IPS DF 6.9 (cell line): ENCODE measurements at places on chromosomes 4 and X.

DNA sequence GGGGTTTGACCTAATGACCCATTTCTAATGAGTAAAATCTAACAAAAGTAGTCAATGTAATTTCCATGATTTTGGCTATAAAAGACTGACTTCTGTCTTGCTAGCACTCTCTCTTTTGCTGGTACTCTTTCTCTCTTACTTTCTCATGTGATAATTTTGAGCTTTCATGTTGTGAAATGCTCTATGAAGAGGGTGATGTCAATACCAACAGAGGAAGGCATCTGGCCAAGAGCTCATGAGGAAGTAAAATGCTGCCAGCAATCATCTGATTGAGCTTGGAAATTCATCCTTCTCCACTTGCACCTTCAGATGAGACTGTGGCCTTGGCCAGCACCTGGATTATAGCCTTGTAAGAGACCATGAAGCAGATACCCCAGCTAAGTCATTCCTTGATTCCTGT lies 347.7 kb downstream of the HS3ST1 start:
- DNase-seq = no peak

- no peak for DNase-seq
Observed at GRCh38 chr4:102334624-102335023, 10.7 kb downstream of the SLC39A8 start.

GRCh38 chr4:7806338-7807090 lies 133.1 kb downstream of the AFAP1 start:
- DNase-seq = no peak

- DNase-seq = no peak
Observed at GRCh38 chr4:186760576-186760975, 36.9 kb upstream of the FAT1 start.

GRCh38 chr4:140806163-140806562 lies 50.0 kb upstream of the TBC1D9 start:
- DNase-seq = no peak
